ENCODE measurements at places on chromosomes 6 and 20.

DNA sequence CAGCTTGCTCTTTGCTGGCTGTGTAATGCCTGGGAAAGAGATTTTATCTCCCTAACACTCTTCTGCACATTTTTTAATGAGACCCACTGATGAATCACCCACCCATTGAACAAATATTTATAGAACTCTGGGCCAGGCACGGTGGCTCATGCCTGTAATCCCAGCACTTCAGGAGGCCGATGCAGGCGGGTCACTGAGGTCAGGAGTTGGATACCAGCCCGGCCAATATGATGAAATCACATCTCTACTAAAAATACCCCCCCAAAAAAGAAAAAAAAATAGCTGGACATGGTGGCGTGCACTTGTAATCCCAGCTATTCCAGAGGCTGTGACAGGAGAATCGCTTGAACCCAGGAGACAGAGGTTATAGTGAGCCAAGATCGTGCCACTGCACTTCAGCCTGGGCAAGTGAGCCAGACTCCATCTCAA, 82.1 kb upstream of the SIRPA start:
- no peak for DNase-seq

GRCh38 chr6:36999061-36999750, 6.2 kb upstream of the FGD2 start:
- no peak for DNase-seq

GRCh38 chr20:47674145-47674544, 111.1 kb downstream of the SULF2 start:
- no peak for DNase-seq

- DNase-seq, result no peak
Observed at GRCh38 chr20:40008177-40008576, 680.9 kb downstream of the MAFB start.

- no peak for DNase-seq
Observed at GRCh38 chr6:77462359-77463307, 658 bp downstream of the HTR1B start.

GRCh38 chr20:35559042-35559693, 17.3 kb downstream of the ERGIC3 start:
- DNase-seq, result no peak

DNA sequence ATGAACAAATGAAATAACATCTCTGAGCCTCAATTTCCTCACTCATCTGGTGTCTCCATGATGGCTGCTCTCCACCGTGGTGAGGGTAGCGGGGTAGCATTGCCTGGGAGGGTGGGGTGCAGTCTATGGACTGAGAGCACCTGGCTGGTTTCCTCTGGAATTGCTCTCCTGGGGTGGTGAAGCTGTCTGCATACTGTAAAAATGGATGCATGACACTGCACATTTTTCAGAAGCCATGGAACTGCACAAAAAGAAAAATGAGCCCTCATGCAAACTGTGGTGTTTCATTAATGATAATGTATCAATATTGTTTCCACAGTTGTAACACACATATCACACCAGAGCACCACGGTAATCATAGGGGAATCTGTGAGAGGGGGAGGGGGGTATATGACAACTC, 12.1 kb upstream of the ITPR3 start:
- no peak for DNase-seq

- DNase-seq, result no peak
Observed at GRCh38 chr20:40493549-40493948, 195.5 kb downstream of the MAFB start.

DNA sequence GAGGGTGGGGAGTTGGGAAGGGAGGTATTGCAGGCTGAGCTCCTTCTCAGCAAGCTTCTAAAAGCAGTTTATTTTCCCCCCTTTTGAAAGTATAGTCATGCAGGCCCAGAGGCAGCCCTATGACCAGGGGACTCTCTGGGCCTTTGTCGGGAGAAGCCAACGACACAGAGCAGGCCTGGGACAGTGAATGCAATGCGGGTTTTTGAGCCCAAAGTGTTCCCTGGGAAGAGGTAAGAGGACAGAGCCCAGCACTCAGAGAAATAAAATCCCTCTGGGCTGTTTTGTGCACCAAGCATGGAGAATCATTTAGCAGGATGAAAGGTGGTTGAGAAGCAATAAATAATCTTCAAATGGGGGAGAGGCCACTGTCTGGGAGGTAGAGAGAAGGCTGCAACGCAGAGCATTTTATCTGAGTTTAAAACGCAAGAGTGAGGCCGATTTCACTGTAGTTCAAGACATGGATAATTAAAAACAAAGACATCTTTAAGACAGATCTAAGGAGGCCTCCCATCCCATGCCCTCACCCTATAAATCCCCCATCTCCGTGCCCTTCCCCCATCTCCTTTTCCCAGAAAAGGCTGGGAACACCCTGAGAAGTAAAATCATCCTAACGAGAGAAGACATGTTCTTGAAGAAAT, 237.5 kb downstream of the CDC5L start:
- DNase-seq, result no peak

DNA sequence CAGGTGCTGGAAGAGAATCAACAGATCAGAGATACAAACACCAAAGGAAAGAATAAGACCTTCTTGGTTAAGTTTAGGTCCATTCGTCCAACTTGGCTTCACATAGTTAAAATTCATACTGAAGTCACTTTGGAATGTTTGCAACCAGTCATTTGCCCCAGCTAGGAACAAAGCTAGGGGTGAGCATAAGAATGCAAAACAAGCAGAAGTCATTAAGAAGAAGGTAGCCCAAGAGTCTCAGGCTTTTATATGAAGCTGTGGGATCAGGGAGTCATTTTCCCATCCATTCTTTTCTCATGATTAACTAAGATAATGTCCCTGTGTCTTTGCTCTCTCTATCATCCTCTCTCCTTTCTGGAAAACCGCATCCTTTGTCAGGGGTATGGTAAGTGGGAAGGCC, 51.5 kb upstream of the TMEM170B start:
- DNase-seq, result no peak

- DNase-seq, result no peak
Observed at GRCh38 chr6:122322824-122323223, 76.6 kb upstream of the HSF2 start.

DNA sequence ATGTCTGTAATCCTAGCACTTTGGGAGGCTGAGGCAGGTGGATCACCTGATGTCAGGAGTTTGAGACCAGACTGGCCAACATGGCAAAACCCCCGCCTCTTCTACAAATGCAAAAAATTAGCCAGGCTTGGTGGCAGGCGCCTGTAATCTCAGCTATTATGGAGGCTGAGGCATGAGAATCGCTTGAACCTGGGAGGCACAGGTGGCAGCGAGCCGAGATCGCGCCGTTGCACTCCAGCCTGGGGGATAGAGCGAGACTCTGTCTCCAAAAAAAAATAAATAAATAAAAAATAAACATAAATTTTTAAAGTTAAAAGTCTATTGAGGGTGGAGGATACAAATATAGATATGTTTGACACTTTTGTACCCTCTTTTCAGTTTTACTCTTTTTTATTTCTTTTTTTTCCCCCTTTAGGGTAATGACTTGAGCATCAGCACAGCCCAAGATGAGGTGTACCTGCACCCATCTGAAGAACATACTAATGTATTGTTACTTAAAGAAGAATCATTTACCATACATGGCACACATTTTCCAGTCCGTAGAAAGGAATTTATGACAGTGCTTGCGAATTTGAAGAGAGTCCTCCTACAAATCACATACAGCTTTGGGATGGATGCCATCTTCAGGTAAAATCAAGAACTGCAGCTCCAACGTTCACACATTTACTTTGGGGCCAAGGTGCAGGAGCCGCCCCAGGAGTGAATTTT, 368.9 kb downstream of the LAMA2 start:
- DNase-seq, result peak; percentile 17

- DNase-seq, result no peak
Observed at GRCh38 chr6:28696167-28696566, 170.5 kb downstream of the GPX5 start.

DNA sequence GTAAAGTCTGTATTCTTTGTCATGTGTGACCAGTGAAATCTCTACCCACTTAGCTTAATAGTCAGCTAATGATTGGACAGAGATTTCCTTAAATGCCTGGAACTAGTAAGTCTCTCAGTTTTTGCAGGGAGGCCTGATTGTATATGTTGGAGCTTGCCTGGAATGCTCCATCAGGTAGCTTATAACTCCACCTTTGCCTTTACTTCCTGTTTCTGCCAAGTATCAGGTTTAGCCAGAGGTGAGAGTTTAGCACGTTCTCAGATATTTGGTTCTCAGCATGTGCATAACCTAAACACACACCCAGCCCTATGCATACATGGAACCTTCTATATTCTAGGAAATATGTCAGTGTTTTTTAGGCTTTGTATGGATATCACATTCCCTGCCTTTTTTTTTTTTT, 435.3 kb downstream of the CDKAL1 start:
- no peak for DNase-seq

DNA sequence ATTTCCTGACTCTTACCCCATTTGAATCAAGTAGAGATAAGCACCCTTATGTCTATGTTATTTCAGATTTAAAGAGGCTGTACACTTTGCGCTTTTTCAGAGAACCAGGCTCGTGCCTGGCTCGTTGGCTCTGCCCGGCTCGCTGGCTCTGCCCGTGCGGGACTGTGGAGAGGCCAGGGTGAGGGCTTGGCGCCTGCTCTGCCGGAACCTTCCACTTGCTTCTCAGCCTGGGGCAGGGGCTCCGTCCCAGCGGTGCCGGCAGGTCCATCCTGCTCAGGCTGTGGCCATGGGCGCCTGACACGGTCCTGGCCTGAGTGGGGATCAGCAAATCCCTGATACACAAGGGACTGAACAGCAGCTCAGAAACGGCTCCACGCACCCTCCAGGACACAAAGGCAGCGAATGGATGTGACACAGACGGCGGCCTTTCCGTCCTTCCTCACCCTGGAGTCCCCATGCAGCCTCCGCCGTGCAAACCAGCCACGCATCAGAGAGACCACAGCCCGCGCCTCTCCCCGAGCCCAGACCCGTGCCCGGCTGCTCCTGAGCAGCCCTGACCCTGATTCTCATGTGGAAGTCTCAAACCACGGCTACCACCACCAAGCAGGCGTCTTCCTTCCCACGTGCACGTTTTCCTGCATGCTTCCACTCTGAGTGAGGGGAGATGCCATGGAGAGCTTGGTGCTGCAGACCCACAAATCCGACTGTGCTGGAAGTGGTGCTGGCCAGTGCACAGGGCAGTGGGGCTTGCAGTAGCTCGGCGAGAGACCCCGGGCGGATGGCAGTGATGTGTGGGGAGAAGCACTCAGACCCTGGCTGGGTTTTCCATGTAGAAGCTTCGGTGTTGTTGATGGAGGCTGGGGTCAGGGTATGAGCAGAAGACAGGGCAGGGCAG, 233.9 kb downstream of the ERMARD start:
- DNase-seq, result no peak

DNA sequence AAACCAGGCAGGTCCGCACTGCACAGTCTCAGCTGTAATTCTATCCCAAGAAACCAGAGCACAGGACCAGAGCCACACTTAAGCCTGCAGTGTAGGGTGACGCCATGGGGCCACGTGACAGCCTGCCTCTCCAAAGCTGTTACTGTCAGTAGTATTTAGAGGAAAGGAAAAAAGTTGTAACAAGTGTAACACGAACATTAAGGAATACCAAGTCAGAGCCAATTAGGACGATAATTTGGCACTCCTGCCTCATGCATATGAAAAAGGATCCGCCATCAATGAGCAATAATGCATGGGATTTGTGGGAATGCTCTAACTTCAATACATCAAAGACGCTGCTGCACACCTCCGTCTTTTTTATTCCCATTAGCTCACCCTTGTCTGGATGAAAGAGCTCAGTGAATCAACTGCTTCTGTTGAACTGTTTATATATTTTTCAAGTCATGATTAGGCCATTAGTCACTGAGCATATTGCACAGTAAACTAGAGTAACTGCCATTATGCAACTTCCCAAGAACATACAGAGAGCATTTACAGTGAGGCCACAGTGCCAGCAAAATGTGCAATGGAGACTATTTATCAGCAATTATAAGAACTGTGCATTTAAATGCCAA, 79.9 kb downstream of the ATXN1 start:
- no peak for DNase-seq

- DNase-seq, result peak; percentile 23
Observed at GRCh38 chr6:137313928-137314855, 95.0 kb upstream of the IFNGR1 start.

DNA sequence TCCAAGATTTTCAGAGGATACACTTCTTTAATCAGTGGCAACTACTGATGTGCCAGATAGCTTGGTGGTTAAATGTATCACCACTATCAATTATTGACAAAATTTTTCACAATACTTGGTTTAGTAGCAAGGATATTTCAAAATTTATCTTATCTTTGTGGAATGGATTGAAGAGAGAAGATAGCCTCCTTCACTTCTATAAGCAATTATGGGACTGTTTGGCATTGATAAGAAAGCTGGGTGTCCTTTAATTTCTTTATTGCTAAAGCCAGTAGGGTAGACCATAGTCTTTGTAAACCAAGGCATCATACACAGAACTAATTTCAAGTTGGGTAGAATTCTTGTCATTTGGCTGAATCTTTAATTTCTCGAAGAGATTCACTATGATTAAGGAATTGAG, 4.9 kb upstream of the RNF182 start:
- DNase-seq, result no peak

DNA sequence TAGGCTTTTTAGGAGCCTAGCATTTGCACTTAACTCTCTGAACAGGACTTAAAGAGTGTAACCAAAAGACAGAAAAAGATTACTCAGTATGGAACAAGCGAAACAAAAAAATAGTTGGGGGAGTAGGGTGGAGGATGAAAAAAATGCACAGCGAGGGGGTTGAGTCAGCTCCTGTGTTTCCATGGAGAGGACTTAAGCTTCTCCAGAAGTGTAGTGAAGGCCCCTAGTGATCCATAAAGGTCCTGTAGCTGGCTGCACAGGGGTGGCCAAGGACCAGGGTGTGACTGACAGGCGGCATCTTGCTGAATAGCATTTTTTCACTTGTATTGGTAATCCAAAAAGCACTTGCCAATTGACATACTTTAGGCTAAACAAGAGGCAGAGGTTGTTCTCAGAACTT, 533.9 kb downstream of the RFPL4B start:
- DNase-seq, result no peak

GRCh38 chr20:10619427-10619826, 54.4 kb downstream of the JAG1 start:
- DNase-seq, result no peak

- DNase-seq, result no peak
Observed at GRCh38 chr6:134413241-134413643, 95.3 kb upstream of the SGK1 start.

GRCh38 chr20:23601715-23602114, 4.0 kb downstream of the CST9 start:
- DNase-seq, result no peak
